ENCODE measurements at places on chromosomes 5 and 9.
A peak's percentile ranks its signal among the peaks of the same experiment; 100 is the strongest.

- DNase-seq: no peak
Measured at GRCh38 chr9:89442981-89443814, 54.7 kb downstream of the SEMA4D start.

- DNase-seq: no peak
Measured at GRCh38 chr5:172786736-172787462, 15.9 kb upstream of the DUSP1 start.

DNA sequence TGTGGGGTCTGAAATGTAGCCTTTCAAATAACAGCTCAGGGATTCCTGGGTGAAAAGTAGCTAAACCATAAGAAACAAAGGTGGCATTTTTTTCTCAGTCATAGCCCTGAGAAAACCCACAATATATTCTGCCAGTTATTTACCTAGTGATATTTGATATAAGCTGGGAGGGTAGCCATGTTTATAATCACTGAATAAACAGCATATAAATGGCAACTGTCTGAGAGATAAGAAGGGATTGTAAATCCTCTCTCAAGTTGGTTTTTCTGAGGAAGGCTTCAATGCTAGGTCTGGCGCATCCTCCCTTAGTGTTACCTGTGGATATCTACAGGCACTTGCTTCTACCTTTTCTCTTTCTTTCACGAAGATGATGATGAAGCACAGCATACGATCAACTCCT is 1080.5 kb upstream of the DMAC1 start:
- no peak for DNase-seq

GRCh38 chr5:69007163-69007562 is 86.7 kb upstream of the SLC30A5 start:
- DNase-seq: no peak

DNA sequence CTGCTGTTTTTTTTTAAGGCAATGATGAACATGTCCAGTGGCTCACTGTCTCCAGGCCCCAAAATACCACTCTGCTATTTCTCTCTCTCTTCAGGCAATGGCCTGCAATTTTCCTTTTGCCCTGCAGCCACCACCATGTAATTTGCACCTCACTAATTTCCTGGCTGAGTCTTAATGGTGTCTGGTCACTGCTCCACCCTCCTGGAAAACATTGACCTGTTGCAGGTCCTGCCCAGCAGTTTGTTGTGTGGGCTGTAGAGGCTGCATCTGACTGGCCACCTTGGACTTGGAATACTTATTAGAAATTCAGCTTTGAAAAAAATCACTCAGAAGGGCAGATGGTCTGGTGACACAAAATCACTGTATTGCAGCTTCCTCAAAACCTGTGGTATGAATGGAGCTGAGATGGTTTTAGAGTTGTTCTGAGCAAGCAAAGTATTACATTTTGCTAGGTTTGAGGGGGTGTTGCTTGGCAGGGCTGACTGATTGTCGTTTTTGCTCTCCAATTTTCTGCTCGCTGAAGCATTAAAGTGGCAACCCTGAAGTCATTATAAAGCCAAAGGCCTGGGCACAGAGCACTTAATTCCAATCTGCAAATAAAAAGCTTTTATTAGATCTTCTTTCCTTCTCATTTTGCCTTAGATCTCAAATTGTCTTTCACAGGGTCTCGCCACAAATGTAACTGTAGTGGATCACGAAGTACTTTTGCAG is 134.8 kb downstream of the TMEM174 start:
- DNase-seq: no peak

DNA sequence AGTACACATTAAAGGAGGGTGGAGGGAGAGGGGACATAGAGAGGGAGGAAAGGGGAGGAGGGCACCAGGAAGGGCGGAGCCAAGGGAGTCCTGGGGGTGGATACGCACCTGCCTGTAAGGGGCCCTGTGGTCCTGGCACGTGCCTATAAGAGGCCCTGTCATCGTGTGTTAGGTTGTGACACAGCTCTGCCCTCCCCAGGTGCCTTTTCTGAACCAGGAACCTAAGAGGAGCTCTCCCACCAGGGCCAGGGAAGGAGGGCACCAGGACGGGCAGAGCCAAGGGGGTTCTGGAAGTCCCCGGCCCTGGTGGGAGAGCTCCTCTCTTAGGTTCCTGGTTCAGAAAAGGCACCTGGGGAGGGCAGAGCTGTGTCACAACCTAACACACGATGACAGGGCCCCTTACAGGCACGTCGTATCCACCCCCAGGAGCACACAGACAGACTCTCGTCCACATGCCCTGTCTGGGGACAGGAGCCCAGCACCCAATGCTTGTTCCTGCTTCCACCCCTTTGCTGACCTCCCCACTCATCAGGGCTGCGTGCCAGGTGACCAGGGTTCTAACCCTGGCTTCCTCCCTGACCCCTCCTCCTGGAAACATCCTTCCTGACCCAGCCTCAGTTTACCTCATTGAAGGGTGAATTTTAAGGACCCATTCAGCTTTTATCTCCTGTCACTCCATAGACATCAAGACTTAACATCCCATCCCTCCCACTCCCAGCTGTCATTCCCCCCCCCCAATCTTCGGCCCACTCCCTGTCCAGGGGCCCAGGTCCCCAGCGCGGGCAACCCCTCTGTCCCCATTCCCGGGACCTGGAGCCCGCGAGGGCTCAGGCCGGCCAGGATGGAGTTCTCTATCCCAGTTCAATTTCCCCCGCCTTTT is 12.9 kb upstream of the OLFM1 start:
- DNase-seq: no peak

DNA sequence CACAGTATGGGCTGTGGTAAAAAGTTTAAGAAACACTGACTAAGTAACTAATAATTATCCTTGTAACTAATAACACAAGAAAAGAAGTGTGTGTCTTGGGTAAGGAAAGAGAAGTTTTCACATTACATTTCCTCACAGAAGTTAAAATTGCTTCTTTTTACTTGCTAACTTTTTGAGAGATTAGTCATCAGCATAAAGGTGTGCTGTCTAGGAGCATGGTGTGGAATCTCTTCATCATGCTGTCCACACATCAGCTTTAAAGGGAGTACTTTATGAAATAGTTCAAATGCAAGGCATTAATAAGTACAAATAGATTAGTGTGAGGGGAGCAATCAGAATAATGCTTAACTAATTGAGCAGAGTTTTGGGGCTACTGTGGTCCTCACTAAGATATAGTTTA is 29.8 kb downstream of the WDR36 start:
- DNase-seq: no peak

DNA sequence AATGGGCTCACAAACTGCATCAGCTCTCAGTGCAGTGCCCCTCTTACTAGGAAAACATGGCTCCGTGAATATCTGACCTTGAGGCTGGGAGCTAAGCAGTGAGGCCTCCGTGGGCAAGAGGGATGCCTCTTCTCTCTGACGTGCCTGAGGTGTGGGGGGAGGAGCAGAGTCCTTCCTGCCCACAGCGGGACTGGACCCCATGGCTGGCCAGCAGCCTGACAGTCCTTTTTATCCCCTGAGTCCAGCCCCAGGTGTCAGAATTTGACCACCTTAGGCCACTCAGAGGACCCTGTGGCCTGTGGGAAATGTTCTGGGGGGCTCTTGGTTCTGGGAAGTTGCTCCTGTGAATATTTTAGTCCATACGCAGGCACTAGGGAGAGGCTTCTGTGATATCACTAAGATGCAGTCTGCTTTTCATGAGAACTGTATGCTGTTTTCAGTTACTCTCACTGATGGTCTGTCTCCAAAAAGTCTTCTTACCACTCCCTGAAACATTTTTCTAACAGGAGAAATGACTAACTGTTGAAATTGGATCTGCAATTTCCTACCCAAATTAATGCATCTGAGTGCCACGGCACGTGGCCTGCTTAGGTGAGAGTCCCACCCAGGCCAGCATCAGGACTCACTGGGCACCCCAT is 23.4 kb downstream of the ANGPTL2 start:
- DNase-seq: no peak

GRCh38 chr5:10964806-10965205 is 203.8 kb upstream of the DAP start:
- no peak for DNase-seq

GRCh38 chr9:121210536-121210935 is 8.9 kb upstream of the RAB14 start:
- no peak for DNase-seq

DNA sequence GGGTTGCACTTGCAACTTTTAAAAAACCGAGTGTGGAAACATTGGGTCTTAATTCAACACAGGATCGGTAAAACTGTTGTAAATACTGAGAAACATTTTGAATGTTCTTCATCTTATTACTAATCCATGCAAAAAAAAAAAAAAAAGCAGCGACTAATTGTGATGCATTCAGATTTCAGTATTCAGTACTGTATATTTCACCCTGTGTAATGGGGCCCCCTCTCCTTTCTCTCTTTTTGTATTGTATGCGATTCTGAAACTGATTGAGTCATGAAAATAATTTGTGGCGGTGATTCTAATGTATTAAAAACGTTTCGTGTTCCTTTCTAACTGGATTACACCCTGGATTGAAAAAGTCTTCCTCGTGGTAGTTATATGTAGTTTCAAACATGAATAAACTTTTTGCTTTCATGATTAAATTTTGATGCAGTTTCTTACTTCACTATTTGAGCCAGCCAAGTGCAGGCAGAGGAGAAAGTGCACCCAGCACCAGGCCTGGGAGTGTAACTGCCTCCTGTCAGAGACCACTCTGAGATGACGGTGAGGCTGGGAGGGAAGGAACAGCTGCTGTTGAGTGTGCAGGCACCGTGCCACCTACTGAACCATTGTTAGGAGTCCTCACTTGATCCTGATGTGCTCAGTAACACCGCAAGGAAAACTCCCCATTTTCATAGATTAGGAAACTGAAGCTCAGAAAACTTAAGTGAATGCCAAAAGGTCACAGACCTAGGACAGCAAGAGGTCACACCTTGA is 220.0 kb downstream of the PBX3 start:
- no peak for DNase-seq

- DNase-seq: no peak
Measured at GRCh38 chr5:85049020-85049419, 664.3 kb upstream of the EDIL3 start.

- no peak for DNase-seq
Measured at GRCh38 chr5:123035360-123035917, 1.1 kb downstream of the PPIC start.

DNA sequence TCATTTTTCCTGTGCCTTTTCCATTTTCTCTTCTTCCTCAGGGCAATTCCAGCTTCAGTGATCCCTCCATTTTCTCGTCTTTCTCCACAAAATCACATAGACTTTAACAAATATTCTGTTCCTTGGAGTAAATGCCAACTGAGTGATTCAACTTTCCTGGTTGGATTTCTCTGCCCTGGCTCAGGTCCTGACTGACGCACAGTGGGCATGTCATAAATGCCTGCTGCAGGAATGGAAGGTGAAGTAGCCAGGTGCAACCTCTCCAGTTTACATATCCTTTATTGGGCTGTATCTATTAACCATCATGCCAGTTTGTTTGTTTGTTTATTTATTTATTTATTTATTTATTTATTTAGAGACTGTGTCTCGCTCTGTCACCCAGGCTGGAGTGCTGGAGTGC is 95.1 kb downstream of the MEF2C start:
- DNase-seq: no peak

GRCh38 chr5:161288071-161288470 is 258.5 kb downstream of the GABRB2 start:
- no peak for DNase-seq

- no peak for DNase-seq
Measured at GRCh38 chr9:111900151-111900857, 3.7 kb downstream of the UGCG start.

DNA sequence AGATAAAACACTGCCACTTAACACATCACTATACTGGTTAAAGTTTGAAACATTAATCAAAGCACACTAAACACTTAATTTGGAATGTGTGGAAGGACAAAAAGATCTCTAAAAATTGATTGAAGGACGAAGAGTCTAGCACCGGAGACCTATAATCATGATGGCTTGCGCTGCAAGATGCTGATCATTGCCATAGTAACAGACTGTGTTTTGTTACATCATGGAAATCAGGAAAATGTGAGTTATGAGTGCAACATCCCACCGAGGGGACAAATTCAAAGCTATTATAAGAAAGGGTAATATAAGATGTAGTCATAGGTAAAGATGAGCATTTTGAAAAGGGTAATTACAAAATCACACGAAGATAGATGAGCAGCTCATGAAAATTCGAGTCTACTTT is 278.8 kb upstream of the CTNND2 start:
- DNase-seq: no peak

- DNase-seq: no peak
Measured at GRCh38 chr5:168793841-168794837, 215.0 kb upstream of the PANK3 start.

- DNase-seq: no peak
Measured at GRCh38 chr5:7673658-7674057, 177.3 kb downstream of the CFAP90 start.

DNA sequence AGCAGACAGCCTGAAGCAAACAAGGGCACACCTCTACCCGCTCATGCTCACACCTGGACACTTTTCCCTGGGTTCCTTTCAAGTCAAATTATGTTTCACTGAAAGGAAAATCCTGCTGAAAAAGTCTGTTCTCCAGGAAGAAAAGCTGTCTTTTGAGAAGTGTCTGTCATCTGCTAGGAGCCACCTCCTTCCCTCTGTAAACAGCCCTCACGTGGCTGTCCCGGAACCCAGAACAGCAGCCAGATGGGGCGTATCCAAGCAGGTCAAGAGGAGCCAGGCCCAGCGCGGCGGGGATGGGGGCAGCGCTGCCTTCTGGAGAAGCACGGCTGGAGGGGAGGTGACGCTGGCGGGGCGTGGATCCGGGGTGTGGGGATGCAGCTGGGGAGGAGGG is at the start of gene PNPLA7:
PNPLA7 (minus strand) TSS at position 172 of the 391 bp plus-strand sequence. CDS start 205 bp downstream, outside the sequence.
- DNase-seq: peak; percentile 26

- no peak for DNase-seq
Measured at GRCh38 chr9:100379862-100380261, 27.1 kb upstream of the TEX10 start.

Measured in activated effector memory CD4-positive, alpha-beta T cell treated with Interleukin-2 at 50 U/mL for 16 hours (primary cell).